ENCODE measurements at places on chromosomes 3 and 15.

GRCh38 chr15:100923902-100924301, 4.7 kb downstream of the LRRK1 start:
- no peak for DNase-seq

GRCh38 chr3:111870620-111871019, 11.6 kb downstream of the PHLDB2 start:
- no peak for DNase-seq

DNA sequence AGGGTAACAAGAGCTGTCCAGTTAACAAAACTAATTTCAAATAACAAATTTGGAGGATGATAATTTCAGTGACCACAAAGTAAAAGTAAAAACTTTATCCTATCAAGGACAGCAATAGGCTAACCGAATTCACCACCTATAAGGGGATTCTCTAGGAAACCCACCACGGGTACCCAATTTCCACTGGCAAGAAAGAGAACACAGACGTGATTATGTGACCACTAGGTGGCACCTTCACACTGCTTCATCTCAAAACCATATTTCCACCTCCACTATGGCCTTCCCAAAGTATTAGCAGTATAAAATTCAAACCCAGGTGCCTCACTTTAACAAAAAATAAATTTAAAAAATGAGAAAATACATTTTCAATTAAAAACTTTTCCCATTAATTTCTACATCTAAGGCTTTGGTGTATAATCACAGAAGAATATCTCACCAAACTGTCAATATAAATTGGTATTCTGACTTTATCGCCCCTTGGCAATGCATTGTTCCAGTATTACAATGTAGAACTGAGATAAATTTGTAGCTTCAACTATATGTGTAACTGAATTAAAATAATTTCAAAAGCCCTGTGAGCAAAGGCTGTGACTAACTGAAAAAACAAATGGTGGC, 96.5 kb downstream of the FSIP1 start:
- no peak for DNase-seq

DNA sequence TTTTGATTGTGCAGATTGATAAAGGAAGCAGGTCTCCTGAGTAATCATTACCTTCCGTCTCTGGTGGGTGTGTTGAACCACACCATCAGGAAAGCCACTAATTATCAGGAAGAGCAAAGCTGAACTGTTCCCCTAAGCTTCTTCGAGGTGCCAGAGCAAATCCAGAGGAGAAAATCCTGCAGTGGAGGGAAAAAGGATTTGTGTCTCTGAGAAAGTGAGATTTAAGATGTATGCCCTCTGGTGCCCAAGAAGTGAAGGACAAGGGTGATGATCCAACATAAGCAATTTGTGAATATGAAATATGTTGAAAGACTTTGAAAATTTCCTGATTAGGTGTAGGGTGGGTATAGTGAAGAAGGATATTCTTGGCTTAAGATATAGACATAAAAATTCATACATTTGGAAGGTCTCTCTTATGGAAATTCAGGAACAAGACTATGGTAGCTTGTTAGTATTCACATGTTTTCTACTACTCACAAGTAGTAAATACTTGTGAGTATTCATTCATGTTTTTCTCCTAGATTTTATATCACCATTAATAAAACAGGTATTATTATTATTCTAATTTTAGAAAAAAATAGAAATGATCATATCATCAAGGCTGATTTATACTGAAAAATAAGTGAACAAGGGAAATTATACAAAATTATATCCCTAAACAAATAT, 34.8 kb downstream of the COMMD2 start:
- peak; percentile 47 for DNase-seq

DNA sequence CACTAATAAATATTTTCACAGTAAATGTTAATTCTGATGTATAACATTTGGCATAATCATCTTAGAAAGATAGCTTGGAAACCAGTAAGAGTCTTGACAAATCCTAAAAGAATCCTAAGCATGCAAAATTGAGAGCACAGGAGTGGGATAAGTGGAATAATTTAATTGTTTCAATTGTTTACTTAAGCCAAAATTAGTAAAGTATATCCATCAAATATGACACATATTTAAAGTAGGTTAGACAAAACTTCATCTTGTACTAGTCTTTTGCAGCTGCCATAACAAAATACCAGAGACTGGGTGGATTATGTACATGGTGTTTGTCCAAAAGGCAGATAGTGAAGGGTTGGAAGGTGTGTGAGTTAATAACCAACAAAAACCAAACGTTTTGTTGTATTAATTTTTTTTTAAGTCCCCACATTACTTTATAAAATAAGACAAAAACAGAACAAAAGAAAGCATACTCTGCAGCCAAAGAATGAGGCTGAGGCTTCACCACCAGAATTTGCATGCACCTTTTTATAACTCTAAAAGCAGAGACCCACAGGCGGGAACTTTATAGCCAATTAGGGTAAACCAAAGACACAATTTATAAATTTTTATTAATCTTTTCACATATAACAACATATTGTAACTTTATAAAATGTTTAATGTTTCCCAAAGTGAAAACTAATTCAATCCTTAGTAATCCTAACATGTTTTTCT, 41.9 kb upstream of the CD200R1L start:
- DNase-seq = no peak

- no peak for DNase-seq
These were observed 204.1 kb downstream of the THRB start for GRCh38 chr3:24290596-24290995.

DNA sequence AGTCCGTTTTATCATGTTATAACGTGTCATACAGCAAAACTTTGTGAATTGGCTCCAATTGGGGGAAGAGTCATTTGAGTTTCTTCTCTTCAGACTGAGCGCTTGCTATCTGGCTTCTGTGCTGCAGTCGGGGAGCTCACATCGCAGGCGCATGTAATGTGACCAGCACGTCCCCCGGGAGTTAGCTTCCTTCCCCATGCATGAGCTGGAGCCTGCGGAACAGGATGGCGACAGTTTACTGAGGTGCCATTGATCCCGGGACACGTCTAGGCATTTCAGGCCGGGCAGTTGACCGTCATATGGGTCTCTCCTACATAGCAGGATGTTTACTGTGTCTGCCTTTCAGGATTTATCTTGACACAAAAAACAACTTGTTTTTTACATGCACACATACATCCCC, 44.8 kb downstream of the CMTM8 start:
- no peak for DNase-seq

GRCh38 chr3:21795921-21796320, 44.9 kb upstream of the ZNF385D start:
- DNase-seq = no peak

GRCh38 chr15:101008158-101009139, 89.3 kb downstream of the LRRK1 start:
- DNase-seq = peak; percentile 80

GRCh38 chr3:62496503-62496902, 123.2 kb upstream of the FEZF2 start:
- DNase-seq = no peak

DNA sequence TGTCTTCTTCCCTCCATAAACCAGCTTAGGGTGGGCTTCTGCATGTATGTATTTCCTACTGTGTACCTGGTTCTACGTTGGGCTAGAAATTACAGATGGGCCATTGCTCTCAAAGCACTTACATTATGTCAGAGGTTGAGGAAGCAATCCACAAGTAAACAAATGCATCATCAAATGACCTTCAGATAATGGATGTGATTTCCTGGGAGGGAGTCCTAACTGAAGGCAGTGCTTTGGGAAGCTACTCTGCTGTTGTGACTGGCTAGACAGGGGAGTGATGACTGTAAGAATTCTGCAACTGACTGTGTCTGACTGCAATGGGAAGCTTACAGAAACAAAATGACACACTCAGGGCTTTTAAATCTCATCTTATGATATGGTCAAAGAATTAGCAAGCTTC, 71.0 kb upstream of the PRR23E start:
- DNase-seq = no peak

DNA sequence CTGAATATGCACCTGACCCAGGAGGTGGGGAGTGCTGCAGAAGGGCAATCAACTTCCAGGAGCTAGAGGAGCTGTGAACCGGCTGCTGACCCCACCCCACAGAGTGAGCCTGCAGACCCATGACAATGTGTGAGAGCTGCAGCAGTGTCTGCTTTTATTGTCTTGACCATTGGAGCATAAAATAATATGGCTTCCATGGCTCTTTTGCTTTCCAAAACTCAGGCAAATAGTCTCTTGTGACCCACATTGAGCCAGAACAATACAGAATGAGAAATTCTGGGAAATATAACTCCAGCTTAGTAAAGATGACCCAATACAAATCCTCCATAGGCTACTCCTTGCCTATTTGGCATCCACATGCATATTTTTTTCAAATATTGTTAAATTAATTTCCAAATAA, 309.6 kb downstream of the PYDC2 start:
- no peak for DNase-seq

DNA sequence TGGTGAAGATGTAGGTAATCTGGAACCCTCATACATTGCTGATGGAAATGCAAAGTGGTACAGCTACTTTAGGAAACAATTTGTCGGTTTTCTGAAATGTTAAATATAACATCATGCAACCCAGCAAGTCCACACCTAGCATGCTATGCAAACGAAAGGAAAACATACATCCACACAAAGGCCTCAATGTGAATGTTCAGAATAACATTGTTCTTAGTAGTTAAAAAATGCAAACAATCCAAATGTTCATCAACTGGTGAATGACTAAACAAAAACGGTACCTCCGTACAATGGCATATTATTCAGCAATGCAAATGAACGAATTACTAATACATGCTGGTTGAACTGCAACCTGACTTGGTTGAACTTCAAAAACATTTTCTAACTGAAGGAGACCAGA, 423.3 kb upstream of the THRB start:
- no peak for DNase-seq

DNA sequence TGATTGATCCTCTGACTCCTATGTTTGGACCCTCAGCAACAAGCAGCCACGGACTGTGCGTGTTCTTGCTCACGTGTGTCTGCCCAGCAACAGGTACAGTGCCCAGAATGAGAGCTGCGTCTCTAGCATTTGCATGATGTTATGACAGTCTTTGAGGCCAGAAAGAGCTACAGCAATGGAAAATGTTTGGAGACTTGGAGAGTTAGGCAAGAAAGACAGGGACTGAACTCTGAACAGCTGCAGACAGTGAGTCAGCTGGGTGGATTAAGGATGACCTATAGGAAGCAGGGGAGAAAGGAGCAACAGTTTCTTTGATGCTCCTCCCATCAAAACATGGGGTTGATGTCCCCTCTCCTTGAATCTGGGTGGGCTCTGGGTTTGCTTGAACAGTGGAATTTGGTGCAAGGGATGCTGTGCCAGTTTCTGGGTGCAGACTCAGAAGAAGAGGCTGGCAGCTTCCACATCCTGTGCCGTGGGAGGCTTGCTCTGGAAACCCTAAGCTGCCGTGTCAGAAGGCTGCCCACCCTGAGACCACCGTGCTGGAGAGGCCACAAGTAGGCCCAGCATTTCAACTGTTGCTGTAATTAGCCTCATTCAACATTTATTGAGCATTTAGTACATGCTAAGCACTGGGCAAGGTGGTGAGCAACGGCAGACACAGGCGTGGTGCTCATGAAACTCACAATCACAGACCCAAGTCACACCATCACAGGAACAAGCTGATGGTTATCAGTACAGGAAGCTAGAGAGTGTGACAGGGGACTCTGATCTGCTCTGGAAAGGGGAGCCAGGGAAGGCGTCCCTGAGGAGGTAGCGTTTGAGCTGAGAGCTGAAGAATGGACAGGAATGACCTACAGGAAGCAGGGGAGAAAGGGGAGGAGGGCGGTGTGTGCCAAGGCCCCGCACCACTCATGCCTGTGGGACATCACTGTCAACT, 21.7 kb downstream of the CCR9 start:
- no peak for DNase-seq

- DNase-seq = no peak
These were observed 34.2 kb downstream of the BLM start for GRCh38 chr15:90751300-90751825.

DNA sequence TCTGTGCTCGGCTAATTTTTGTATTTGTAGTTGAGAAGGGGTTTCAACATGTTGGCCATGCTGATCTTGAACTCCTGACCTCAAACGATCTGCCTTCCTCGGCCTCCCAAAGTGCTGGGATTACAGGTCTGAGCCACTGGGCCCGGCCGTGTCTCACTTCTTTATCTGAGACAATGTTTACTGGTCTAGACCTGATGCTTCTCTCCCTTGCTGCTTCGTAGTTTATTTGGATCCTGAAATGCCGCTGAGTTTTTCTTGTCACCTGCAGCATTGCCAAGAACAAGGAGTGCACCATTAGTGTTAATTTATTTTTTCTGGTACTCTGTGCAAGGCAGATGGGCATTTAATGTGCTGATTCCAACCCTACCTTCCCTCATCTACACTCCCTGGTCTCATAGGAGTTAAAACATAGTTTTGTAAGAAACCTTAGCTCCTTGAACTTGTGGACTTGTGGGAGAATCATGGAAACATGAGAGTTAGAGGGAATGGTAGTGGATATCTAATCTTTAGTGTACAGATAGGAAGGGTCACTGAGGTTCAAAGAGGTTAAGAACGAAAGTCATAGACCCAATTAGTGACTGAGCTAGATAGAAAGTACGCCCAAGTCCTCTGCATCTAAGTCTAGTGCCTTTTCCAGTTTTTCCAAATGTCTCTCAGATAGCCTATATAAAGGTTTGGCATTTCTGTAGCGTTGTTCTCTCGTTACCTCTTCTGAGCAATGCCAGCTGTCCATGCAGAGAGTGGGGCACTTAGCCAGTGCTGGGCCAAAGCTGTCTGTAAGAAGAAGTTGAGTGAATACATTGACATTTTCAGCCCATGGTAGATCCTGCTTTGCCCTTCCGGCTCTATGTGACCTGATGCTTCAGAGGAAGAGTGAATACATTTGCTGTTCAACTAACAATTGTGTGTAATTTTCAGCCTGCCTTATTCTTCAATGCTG, 244.1 kb downstream of the LPP start:
- DNase-seq = no peak

DNA sequence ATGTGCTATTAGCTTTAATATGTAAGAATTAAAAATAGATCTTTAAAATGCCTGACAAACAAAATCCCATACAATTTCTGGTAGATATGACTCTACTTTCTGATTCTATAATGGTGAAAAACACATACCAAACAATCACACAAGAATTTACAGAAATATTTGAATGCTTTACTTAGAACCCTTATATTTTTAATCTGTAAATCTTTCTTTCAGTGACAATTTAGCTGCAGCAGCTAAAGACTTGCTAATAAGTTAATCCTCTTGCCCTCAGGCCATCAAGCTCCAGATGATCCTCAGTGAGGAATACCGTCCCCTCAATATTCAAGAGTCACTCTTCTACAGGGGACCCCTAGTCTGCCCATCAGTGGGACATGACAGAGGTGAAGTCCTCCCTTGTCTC, 55.6 kb downstream of the C3orf80 start:
- DNase-seq = no peak

GRCh38 chr15:96349034-96349856, 18.7 kb downstream of the NR2F2 start:
- DNase-seq = no peak

GRCh38 chr3:76888856-76889255, 151.0 kb upstream of the ROBO2 start:
- no peak for DNase-seq
